ENCODE measurements at places on chromosomes 12 and 14.

DNA sequence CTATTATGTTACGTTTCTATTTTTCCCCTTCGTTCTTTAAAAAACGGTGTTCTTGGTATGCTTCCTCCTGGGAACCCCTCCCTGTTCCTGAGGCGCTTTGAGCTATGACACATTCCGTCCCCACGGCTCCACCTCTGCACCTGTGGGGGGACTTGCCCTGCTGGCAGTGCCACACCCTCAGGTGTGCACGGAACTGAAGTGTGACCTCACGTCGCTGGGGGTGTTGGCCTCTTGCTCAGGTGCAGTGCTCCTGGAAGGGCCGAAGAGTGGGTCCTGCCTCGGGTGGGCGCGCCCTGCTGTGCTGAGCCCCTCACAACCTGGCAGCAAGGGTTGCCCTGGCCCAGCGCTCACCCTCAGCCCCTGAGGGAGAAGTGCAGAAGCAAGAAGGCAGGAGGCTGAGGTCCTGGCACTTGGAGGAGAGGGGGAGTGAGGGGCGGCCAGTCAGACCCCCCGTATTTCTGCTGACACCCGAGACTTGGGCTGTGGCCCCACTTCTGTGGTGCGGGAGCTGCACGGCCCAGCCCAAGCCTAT, 4.9 kb downstream of the AMN start:
- H3K27me3 ChIP-seq, result peaks cover 5% of the 10 kb centered on the region
- no peak overlapping the region for H3K27ac ChIP-seq

DNA sequence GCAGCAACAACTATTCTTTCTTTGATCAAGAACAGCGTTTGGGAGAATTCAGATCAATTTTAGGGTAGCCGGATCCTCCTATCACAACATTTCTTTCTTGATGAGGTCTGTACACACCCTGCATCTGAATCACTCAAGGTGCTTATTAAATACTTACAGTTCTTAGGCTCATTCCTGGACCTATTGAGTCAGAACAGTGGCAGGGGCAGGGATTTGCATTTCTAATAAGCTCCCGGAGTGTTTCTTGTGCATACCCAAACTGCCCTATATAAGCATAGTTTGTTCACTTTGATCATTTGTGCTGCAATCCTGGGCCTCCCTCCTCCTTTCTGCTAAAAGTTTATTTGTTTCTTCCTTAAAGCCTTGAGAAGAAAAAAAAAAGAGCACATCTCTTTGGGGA, 80.5 kb upstream of the RPH3A start:
- no peak for DNase-seq
- H3K4me3 ChIP-seq, result no peak overlapping the region
- no peaks in the 10 kb centered on the region for H3K4me1 ChIP-seq
- no peaks in the 10 kb centered on the region for H3K27me3 ChIP-seq

DNA sequence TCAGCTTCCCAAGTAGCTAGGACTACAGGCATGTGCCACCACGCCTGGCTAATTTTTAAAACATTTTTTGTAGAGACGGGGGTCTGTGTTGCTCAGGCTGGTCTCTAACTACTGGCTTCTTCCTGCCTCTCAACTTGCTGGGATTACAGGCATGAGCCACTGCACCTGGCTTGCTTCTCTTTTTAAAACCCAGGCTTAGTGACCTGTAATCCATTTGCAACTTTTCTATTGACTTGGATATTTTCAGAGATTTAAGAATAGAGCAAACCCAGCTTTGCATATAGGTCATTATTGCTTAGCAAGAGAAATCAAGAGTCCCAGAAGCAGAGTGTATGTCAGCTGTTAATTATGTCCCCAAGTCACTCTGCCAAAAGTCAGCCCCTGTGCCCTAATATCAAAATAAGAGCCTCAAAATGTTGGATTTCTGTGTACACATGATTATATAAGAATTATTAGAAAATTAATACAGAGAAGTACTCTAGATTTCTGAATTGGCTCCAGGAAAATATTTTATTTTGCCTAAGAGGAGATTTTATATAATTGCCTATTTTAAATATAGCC, 24.9 kb downstream of the TCP11L2 start:
- no peak for DNase-seq
- no peaks in the 10 kb centered on the region for H3K4me1 ChIP-seq
- no peak overlapping the region for H3K4me3 ChIP-seq
- H3K27ac ChIP-seq, result no peak overlapping the region
- no peaks in the 10 kb centered on the region for H3K27me3 ChIP-seq
- peaks cover 48% of the 10 kb centered on the region for H3K36me3 ChIP-seq

DNA sequence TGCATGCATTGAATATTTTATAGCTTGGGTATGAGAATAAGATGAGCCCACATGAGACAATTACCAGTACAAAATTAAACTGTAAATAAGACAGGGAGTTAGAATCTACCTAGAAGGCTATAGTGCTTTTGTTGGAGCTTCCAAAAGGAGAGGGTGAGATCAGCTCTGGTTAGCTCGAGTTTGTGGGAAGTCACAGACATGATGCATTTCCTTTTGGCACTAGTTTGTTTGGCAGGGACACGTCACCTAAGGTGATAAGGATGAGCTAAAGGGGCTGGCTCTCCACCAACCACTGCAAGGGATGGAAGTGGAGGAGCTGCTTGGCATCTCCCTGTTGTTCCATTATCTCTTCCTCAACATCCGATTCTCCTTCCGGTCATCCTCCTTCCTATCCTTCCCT, 48.5 kb upstream of the CPM start:
- H3K4me1 ChIP-seq, result no peaks in the 10 kb centered on the region
- no peak overlapping the region for H3K4me3 ChIP-seq
- H3K27ac ChIP-seq, result no peak overlapping the region

- H3K36me3 ChIP-seq, result no peaks in the 10 kb centered on the region
- H3K27ac ChIP-seq, result no peak overlapping the region
- H3K4me3 ChIP-seq, result no peak overlapping the region
- no peaks in the 10 kb centered on the region for H3K4me1 ChIP-seq
- H3K27me3 ChIP-seq, result no peaks in the 10 kb centered on the region
Measured at GRCh38 chr14:67918838-67919237, 99.3 kb downstream of the RAD51B start.

- no peaks in the 10 kb centered on the region for H3K27me3 ChIP-seq
- no peaks in the 10 kb centered on the region for H3K36me3 ChIP-seq
- H3K27ac ChIP-seq, result no peak overlapping the region
- DNase-seq, result no peak
- no peak overlapping the region for H3K4me3 ChIP-seq
- no peaks in the 10 kb centered on the region for H3K4me1 ChIP-seq
Measured at GRCh38 chr14:20262642-20263128, 23.6 kb downstream of the OR11H4 start.

GRCh38 chr12:6364044-6364374, 11.4 kb downstream of the SCNN1A start:
- peaks cover 24% of the 10 kb centered on the region for H3K4me1 ChIP-seq
- H3K27ac ChIP-seq, result peak overlapping the region; percentile 72
- peak overlapping the region; percentile 64 for H3K4me3 ChIP-seq
- H3K27me3 ChIP-seq, result no peaks in the 10 kb centered on the region
- no peak for DNase-seq
